ENCODE measurements at places on chromosomes 16 and 17.

DNA sequence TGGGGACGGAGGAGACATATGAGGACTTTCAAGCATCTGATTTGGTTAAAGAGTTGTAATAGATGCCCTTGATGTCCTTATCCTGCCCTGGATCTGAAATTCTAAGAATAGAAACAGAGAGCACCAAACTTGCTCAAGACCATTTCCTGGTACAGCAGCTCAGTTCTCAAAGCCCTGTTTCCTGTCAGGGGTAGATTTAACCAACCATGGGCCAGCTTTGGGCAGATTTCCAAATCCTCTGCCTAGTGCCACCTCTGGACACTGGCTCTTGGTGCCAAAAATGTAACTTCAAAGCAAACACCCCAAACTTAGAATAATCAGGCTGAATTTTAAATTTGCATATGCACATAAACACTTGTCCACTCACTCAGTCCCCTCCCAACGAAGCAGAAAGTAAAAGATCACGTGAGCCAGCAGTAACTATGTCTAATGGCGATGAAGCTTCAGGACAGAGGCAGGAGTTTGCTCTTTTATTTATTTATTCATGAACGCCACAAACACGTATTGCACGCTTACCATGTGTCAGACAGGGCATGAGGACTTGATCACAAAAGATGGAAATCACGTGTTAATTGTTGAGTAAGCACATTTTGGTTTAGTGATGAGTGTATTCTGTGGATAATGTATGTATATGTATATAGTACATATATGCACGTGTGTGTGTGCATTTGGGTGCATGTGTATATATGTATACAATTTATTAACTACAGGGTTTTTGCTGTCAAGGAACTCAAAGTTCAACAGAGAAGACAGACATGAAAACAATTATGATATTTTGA, 23.1 kb upstream of the SDK2 start:
- DNase-seq: no peak

- DNase-seq: no peak
These were observed 3.9 kb upstream of the WFIKKN1 start for GRCh38 chr16:626787-627453.

GRCh38 chr16:65126845-65127624, 5.2 kb upstream of the CDH11 start:
- DNase-seq: no peak

GRCh38 chr17:58181796-58182195, 10.7 kb upstream of the EPX start:
- DNase-seq: no peak

DNA sequence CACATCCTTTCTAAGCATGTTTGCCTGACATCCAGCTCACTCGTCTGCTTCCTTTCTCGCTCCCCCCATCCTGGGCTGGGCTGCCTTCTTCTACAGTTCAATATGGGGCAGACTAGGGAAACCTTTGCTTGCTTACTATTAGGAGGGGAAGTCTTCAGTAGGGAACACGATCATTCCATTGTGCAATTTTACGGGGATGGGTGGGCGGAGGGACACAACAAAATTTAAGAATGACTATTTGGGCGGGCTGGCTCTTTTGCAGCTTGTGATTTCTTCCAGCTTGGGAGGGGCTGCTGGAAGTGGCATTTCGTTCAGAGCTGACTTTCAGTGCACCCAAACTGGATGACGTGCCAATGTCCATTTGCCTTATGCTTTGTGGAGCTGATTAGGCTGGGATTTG, 25.4 kb downstream of the PCTP start:
- DNase-seq: no peak

GRCh38 chr17:9813166-9813565, 8.7 kb downstream of the GSG1L2 start:
- DNase-seq: no peak

DNA sequence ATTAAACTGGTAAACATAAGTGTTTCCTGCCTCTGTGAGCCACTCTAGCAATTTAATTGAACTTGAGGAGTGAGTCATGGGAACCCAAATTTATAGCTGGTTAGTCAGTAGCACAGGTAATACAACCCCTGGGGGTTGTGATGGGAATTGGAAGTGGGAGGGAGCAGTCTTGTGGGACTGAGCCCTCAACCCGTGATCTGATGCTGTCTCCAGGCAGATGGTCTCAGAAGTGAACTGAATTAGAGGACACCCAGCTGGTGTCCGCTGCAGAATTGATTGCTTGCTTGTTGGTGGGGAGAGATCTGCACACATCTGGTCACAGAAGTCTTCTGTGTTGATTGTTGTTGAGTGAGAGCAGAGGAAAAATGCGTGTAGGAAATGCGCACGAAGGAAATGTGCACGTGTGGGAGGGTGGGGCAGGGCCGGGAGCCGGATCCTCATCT, 7.7 kb upstream of the ST6GALNAC2 start:
- peak; percentile 8 for DNase-seq

DNA sequence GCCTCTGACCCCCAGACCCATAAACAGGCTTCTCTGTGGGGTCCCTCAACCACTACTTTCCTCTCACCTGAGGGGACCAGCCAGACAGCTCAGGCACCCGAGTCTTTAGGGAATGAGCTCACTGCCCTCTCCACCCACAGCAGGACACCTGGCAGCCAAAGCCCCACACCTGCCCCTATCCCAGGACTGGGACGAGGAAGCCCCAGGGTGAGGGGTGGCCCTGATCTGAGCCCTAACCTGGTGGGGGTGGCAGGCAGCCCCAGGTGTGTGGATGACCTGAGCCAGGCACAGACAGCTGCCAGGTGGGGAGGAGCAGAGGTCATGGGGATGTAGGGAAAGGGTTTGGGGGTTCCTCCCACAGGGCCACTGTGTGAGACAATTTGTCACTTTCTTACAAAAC, 1.7 kb upstream of the TEX19 start:
- no peak for DNase-seq

DNA sequence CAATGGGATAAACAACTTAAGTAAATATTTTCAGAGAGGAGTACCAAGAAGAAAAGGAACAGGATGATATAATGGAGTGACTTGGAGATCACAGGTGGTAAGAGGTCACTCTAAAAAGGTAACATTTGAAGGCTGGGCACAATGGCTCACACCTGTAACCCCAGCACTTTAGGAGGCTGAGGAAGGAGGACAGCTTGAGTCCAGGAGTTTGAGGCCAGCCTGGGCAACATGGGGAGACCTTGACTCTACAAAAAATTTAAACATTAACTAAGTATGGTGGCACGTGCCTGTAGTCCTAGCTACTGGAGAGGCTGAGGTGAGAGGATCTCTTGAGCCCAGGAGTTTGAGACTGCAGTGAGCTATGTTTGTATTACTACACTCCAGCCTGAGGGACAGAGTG, 3.4 kb upstream of the TMEM11 start:
- no peak for DNase-seq

DNA sequence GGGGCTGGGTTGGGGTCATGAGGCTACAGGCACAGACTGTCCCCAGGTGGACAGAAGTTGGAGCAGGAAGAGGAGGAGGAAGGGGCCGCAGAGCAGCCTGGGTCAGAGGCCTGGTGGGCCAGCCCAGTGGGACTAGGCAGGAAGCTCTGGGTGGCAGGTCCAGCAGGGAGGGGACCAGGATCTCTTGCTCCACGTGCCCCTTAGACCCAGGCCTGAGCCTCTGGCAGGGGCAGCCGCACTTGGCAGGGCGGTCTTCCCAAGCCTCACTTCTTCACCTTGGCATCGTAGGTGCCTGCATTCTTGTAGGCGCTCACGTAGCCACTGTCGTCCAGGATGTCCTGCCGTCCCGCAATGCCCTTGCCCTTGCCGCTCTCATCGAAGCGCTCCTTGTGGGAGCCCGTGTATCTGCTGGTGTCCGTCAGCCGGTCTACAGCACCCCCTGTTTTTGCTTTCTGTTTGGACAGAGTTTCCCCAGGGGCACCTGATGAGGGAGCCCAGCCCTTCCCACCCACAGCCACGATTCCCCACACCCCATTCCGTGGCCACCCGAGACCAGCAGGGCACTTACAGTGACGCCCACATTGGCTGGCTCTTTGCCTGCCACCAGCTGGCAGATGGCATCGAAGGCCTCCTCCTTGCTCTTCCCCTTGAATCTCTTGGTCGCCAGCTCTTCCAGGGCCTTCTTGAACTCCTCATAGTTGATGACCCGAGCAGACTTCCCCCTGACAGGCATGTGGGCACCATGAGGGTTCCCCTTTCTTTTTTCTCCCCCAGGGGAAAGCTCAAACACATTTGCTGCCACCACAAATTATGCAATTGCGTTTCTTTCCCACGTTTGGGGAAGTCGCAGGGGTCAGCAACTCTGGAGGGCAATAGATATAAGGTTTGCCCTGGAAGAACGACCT, 3.1 kb downstream of the TPPP3 start:
- DNase-seq: no peak

DNA sequence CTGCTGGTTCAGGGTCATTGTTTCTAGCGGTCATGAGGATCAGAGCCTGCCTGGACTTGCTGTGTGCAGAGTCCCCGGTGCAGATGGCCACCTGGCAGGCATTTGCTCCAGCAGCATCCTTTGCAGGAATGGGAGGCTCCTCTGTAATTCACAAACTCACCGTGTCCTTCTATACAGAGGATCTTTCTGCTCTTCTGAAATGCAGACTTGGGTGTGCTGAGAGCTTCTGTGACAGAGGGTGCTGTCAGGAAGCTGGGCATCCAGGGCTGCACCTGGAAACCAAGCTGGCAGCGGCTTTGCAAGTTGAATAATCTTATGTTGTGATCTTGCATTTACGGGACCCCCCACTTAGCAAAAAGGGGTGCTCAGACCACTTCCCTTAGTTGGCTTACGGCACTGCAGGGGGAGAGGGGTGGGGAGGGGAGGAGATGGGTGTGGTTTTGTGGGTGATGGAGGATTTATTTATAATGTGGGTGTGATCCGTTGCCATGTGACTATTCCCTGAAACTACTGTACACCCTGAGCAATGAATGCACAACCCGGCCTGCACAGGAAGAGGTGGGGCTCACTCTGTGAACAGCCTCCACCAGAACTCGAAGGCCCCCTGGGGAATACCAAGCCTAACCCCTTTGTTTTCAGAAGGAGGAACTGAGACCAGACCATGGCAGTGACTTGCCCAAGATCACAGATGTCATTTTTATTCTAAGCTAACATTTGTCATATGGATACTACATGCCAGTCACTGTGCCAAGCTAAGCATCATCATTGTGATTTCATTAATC, 178.3 kb downstream of the PRKCB start:
- DNase-seq: no peak

DNA sequence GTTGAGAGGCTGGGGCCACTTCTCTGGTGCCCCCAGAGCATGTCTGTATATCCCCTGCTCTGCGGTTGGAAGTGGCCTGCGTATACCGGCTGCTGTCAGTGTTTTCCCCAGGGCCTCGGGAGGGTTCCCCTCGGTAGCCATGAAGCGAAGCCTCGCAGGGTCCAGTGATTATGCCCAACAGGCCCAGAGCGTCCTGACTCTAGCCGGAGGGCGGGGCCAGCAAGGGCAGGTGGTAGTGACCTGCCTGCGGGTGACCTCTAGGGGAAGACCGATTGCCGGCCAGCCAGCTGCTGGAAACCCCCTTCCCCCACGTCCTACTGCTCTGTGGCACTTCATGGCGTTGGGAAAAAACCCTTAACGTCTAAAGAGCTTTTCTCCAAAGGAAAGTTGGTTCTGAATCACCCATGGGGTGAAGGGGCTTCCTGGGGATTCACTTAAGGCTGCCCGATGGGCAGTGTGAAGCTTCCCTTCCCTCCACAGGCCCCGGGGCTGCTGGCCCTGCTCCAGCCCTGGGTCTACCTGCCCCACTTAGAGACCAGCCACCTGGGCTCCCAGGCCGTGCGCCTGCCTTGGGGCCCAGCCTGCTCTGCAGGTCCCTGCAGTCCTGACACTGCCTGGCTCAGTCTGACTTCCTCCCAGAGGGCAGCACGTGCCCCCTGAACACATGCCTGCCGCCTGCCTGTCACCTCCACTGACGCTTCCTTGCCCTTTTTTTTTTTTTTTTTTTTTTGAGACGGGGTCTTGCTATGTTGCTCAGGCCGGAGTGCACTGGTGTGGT, 72.8 kb downstream of the SOCS1 start:
- no peak for DNase-seq

DNA sequence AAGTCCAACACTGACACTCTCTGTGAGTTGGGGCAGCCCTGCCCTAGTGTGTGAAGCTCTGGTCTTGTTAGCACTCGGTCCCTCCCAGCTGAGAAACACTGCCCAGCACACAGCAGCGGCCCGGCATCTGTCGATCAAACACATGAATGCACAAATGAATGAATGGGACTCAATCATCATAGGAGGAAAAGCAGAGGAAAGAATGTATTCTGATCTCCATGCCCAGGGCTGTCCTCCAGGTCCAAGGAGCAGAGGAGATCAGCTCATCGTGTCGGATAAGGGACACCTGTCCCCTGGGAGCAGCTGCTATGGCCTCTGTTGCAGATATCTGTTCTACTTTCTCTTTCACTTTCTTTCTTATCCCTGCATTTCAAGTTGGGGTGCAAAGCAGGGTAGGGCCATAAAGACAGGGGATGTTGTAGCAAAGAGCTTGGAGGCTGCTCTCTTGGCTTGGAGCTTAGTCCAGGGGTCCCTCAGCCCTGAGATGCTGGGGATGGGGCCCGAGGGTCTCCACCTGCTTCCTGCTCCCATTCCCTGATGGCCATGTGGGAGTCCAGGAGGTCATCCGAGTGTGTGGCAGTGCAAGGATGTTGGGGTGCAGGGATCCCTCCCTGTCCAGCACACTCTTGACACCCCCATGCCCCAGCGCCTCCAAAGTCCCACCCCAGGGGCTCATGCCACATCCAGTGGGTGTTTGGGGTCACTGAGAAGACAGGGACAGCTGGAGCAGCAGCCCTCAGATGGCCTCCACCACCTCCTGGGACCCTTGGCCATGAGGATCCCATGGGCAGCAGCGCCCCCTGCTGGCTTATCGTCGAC, 88.2 kb downstream of the IRF8 start:
- DNase-seq: peak; percentile 83

DNA sequence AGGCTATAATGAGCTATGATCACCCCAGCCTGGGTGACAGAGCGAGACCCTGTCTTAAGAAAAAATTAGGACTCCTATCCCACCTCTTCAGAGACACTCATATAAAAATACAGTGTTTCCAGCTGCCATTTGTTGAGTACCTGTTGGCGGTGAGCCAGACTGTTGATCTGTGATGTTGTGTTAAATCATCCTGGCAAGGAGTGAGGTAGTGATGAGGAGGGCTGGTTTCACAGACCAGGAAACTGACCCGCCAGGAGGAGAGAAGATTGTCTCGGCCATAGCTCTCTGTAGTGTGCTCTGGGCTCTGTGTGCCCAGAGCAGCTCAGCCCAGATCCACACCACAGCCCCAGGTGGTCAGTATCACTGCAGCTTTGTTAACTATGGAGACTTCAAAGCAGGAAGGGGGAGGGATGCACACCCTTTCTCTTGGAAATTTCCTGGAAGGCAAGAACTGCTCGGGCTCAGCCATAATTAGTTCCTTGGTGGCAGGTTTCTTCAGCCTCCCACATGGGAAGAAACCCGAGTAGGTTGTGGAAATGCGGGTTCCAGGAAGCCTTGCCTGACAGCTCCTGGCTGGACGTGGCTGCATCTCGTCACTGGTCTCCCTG, 343.0 kb downstream of the SNX29 start:
- DNase-seq: no peak

Measured in HEK293T (cell line).